Activated naive CD8-positive, alpha-beta T cell treated with anti-CD3 and anti-CD28 coated beads, Interleukin-2, amount 10 ng/mL, durations not matched to agents 7 days and 5 days (primary cell): ENCODE measurements at places on chromosomes 12 and 14. TPM values are rescaled to one million over a fixed set of nuclear protein-coding genes. Genes with fewer than 3 reads are reported as not detected.

CPSF6 gene
- 107 TPM for total RNA-seq

PLEK2 gene
- total RNA-seq: 0.85 TPM

FOXG1 gene
- not detected for total RNA-seq

MSI1 gene
- total RNA-seq: not detected

KRT6C gene
- total RNA-seq: not detected

OTOGL gene
- total RNA-seq: not detected

TC2N gene
- total RNA-seq: 181 TPM

TGM1 gene
- total RNA-seq: 5.8 TPM

IFI27 gene
- 274 TPM for total RNA-seq

TDRD9 gene
- 0.62 TPM for total RNA-seq

TSPAN9 gene
- 0.42 TPM for total RNA-seq

- no peaks in the 10 kb centered on the region for H3K4me1 ChIP-seq
- H3K36me3 ChIP-seq: no peaks in the 10 kb centered on the region
- DNase-seq: no peak
These were observed 181.3 kb downstream of the RMST start for GRCh38 chr12:97643924-97644323.

- no peak overlapping the region for H3K27ac ChIP-seq
- no peak for DNase-seq
- no peaks in the 10 kb centered on the region for H3K36me3 ChIP-seq
- H3K4me1 ChIP-seq: no peaks in the 10 kb centered on the region
These were observed 114.9 kb downstream of the PDZRN4 start for GRCh38 chr12:41302979-41303403.

GRCh38 chr14:45891417-45892080 lies 638.5 kb upstream of the MIS18BP1 start:
- H3K36me3 ChIP-seq: no peaks in the 10 kb centered on the region
- DNase-seq: no peak
- H3K4me1 ChIP-seq: no peaks in the 10 kb centered on the region
- H3K27ac ChIP-seq: no peak overlapping the region
- H3K27me3 ChIP-seq: no peaks in the 10 kb centered on the region

- H3K4me1 ChIP-seq: peaks cover 2% of the 10 kb centered on the region
- H3K27me3 ChIP-seq: peaks cover 33% of the 10 kb centered on the region
- DNase-seq: no peak
- no peak overlapping the region for H3K27ac ChIP-seq
These were observed 5.4 kb upstream of the CCDC177 start for GRCh38 chr14:69580009-69580577.

DNA sequence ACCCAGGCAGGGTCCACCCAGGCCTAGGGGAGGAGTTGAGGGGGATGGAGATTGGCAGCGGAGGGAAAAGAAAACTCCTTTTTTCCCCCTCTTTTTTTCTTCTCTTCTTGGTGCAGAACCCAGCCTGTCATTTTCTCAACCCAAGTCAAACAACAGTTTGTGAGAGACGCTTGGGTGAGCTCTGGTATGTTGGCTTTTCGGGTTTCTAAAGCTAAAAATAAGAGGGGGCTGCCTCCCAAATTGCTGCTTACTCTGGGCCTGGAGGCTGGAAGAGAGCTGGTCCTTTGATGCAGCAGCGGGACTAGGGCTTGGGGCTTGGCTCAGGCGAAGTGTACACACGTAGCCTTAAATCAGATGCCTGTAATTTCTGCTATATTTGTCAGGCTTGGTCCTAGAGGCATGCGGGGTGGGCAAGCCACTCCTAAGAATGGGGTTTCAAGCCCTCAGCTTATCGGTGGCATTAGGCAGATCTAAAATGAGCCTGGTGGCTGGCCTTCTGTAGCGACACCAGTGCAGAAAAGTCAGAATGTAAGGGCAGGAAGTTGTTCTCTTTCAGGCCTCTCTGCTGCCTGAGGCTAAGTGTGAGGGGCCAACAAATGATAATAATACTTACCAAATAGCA lies 816 bp upstream of the SLC8A3 start:
- H3K36me3 ChIP-seq: peaks cover 2% of the 10 kb centered on the region
- H3K27me3 ChIP-seq: peaks cover 76% of the 10 kb centered on the region
- H3K4me3 ChIP-seq: peak overlapping the region; percentile 23
- no peak overlapping the region for H3K27ac ChIP-seq
- no peak for DNase-seq
- peaks cover 13% of the 10 kb centered on the region for H3K4me1 ChIP-seq

DNA sequence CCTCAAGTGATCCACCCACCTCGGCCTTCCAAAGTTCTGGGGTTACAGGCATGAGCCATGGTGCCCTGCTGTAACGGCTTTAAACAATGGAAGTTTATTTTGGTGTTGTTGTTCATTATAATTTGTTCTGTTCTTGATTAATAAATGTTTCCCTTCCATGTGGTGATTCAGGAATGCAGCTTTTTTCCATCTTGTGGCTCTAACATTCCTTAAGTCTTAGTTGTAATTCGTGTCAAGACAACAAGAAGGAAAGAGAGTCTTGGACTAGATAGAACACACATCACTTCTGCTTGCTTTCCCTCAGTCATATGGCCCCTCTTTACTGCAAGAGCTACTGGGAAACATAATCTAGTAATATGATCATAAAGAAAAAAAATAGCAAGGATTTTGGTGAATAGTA lies 211.6 kb downstream of the SLC6A15 start:
- H3K4me1 ChIP-seq: no peaks in the 10 kb centered on the region
- no peaks in the 10 kb centered on the region for H3K36me3 ChIP-seq
- H3K4me3 ChIP-seq: no peak overlapping the region
- no peak overlapping the region for H3K27ac ChIP-seq
- DNase-seq: no peak

DNA sequence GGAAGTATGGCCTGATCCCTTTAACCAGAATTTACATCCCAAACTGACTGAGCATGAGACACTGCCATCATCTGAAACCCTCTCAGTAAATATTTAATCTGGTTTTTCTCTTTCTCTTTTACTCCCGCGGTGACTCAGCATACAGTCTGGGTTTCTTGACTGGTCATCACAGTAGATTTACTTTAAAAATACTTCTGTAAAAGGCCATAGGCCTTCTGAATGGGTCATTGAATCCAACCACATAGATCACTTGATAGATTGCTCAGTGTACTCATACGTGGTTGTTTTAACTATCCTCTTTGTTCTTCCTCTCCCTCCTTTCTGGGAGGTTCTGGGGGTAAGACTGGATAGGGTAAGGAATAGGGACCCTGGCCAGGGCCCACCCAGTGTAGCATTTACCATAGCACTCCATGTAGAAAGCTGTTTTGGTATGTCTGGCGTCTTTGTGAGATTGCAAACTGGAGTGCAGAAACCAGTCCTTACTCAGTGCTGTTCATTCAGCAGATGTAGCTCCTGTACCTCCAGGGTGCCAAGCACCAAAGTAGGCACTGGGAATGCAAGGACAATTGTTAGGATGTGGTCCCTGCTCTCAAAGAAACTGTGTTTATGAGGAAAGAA lies 165.7 kb downstream of the SRGAP1 start:
- no peaks in the 10 kb centered on the region for H3K36me3 ChIP-seq
- no peak for DNase-seq
- no peak overlapping the region for H3K27ac ChIP-seq
- no peak overlapping the region for H3K4me3 ChIP-seq

- H3K4me3 ChIP-seq: no peak overlapping the region
- DNase-seq: no peak
- H3K27ac ChIP-seq: no peak overlapping the region
- H3K27me3 ChIP-seq: no peaks in the 10 kb centered on the region
- no peaks in the 10 kb centered on the region for H3K4me1 ChIP-seq
- no peaks in the 10 kb centered on the region for H3K36me3 ChIP-seq
These were observed 69.5 kb upstream of the LMO3 start for GRCh38 chr12:16675438-16675837.

- H3K36me3 ChIP-seq: peaks cover 41% of the 10 kb centered on the region
- H3K4me1 ChIP-seq: peaks cover 59% of the 10 kb centered on the region
- DNase-seq: no peak
- no peak overlapping the region for H3K4me3 ChIP-seq
- H3K27ac ChIP-seq: no peak overlapping the region
These were observed 110.0 kb upstream of the AMIGO2 start for GRCh38 chr12:47189728-47190127.

DNA sequence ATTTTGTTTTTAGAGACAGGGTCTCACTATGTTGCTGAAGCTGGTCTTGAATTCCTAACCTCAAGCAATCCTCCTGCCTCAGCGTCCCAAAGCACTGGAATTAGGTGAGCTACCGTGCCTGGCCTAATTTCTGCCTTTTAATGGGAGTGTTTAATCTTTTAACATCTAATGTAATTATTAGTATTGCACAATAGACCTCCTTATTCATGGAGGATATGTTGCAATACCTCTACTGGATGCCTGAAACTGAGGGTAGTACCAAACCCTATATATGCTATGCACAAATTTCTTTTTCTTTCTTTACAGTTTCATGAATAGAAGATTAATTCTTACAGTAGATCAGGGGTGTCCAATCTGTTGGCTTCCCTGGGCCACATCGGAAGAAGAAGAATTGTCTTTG lies 47.8 kb downstream of the MYRFL start:
- H3K4me3 ChIP-seq: no peak overlapping the region
- no peaks in the 10 kb centered on the region for H3K4me1 ChIP-seq
- DNase-seq: no peak
- H3K27ac ChIP-seq: no peak overlapping the region
- no peaks in the 10 kb centered on the region for H3K36me3 ChIP-seq

DNA sequence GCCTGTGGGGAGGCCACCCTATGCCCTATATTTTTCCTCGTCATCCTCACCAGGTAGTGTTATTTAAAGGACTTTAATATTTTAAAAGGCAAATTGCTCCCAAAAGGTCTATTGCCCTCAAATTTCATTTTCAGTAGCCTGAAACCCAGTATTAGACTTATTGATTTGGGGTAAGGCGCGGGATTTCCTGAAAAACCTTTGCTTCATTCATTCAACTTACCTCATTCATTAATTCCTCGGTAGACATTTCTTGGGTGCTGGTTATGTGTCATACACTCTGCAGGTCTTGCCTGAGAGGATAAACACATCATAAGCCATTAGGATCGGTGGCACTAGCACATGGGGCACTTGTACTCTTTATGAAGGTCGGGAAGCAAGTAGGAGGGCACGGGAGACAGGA lies 99.2 kb downstream of the ARF6 start:
- H3K27me3 ChIP-seq: no peaks in the 10 kb centered on the region
- peaks cover 42% of the 10 kb centered on the region for H3K4me1 ChIP-seq
- peaks cover 26% of the 10 kb centered on the region for H3K36me3 ChIP-seq
- peak overlapping the region; percentile 86 for H3K27ac ChIP-seq
- DNase-seq: no peak
- peak overlapping the region; percentile 33 for H3K4me3 ChIP-seq

GRCh38 chr12:7833831-7834230 lies 38.9 kb downstream of the SLC2A14 start:
- H3K27ac ChIP-seq: no peak overlapping the region
- H3K27me3 ChIP-seq: peaks cover 5% of the 10 kb centered on the region
- no peak overlapping the region for H3K4me3 ChIP-seq

GRCh38 chr14:22524784-22525161 lies 64.3 kb downstream of the DAD1 start:
- H3K4me1 ChIP-seq: peaks cover 82% of the 10 kb centered on the region
- peak overlapping the region; percentile 98 for H3K27ac ChIP-seq
- H3K36me3 ChIP-seq: peaks cover 90% of the 10 kb centered on the region
- no peaks in the 10 kb centered on the region for H3K27me3 ChIP-seq
- no peak for DNase-seq
- peak overlapping the region; percentile 99 for H3K4me3 ChIP-seq

- H3K4me1 ChIP-seq: no peaks in the 10 kb centered on the region
- no peak for DNase-seq
- no peaks in the 10 kb centered on the region for H3K36me3 ChIP-seq
These were observed 152.1 kb upstream of the EEA1 start for GRCh38 chr12:93080994-93081809.

- H3K27me3 ChIP-seq: no peaks in the 10 kb centered on the region
- peaks cover 15% of the 10 kb centered on the region for H3K4me1 ChIP-seq
- H3K4me3 ChIP-seq: peak overlapping the region; percentile 58
- peak overlapping the region; percentile 84 for H3K27ac ChIP-seq
- no peak for DNase-seq
- H3K36me3 ChIP-seq: peaks cover 3% of the 10 kb centered on the region
These were observed 206.5 kb upstream of the EEA1 start for GRCh38 chr12:93135286-93136239.

- DNase-seq: peak; percentile 24
- peaks cover 2% of the 10 kb centered on the region for H3K36me3 ChIP-seq
- no peaks in the 10 kb centered on the region for H3K27me3 ChIP-seq
- H3K4me3 ChIP-seq: no peak overlapping the region
- peaks cover 53% of the 10 kb centered on the region for H3K4me1 ChIP-seq
- no peak overlapping the region for H3K27ac ChIP-seq
These were observed 48.8 kb downstream of the NINJ2 start for GRCh38 chr12:614411-614970.

DNA sequence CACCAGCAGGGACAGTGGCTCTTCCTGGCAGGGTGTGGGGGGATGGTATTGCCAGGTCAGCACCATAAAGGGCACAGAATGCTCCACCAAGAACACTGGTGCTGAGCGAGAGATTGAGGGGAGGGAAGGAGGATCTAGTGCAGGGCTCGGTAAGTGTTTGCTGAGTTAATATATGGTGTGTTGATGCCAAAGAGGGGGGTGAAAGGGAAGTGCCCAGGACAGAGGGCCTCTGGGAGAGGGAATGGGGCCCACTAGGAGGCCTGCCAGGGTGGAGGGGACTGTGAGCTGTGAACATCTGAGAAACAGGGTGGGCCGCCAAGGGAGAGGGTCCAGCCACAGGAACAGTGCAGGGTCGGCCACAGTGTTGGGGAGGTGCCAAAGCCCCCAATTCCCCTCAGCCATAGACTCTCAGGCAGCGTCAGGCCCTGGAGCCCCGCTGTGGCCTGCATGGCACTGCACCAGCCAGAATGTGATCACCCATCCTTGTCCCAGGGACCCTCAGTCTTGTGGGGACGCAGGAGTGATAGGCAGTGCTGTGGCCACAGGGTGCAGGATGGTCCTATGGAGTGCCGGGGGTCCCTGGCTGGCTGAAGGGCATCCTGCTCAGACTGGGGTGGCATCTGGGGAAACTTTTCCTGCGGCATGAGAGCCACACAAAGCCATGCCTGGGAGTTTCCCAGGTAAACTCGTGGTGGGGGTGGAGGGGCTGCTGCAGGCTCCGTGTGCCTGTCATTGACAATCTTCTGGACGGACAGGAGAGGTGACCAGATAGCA lies 11.9 kb downstream of the RIN3 start:
- H3K4me1 ChIP-seq: peaks cover 61% of the 10 kb centered on the region
- no peak for DNase-seq
- H3K36me3 ChIP-seq: peaks cover 31% of the 10 kb centered on the region
- H3K4me3 ChIP-seq: no peak overlapping the region
- H3K27ac ChIP-seq: peak overlapping the region; percentile 73
